Suppressor macrophage treated with lipopolysaccharide for 1 hour (primary cell): ENCODE measurements at places on chromosomes 7 and 10.

DNA sequence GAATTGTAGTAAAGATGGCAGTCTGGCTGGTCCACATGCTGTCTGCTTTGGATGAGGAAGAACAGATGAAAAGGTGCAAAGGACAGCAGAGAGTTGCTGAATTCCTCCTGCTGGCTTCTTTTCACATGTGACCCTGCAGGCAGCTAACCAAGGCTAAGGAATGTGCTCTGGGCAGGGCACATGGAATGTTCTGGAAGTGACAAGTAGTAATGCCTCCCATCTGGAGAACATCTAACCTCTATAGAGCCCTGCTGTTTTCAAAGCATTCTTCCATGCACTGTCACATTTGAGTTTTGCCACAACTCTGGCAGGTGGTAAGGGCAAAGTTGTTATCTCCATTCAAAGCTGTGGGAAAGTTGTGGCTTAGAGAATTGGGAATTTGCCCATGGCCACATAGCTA, 208.8 kb downstream of the STK31 start:
- DNase-seq, result no peak

- no peak for DNase-seq
Measured at GRCh38 chr10:104981995-104982394, 340.9 kb downstream of the SORCS3 start.

- DNase-seq, result peak; percentile 58
Measured at GRCh38 chr7:104961821-104962220, 52.2 kb upstream of the KMT2E start.

DNA sequence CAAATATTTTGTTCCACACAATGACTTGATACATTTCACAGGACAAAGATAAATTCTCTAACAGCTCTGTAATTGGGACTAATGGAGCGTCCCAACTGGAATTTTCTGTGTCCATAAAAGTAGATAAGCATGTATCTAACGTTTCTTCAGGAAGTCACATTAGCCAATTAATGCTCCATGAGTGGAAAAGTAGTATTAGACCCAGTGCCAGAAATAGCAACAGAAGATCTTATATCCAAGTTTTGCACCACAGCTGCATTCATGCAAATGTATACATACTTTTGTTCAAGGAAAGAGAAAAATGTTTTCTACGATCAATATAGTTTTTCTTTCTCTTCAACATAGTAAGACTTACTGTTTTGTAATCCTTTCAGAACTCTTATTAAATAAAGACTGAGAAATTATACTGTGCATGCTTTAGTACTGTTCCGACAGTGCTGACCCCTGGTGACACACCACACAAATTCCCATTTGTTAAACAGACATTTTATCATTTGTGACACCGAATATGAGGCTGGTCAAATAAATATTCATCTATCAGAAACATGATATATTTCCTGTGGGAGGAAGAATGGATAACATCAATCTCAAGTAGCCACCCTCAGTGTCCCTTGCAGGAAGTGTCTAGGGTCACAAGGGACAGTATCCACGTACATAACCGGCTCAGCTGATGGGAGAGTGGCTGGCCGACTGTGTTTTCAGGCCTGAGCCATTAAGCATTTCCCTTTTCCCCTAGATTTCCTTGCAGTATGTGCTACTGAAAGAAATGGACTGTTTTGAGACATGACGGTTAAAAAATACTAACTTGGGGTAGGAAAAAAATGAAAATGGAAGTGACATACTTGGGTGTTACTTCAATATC, 102.1 kb upstream of the RSU1 start:
- DNase-seq, result no peak

- DNase-seq, result peak; percentile 80
Measured at GRCh38 chr7:20778063-20778721, 8.5 kb downstream of the SP8 start.

DNA sequence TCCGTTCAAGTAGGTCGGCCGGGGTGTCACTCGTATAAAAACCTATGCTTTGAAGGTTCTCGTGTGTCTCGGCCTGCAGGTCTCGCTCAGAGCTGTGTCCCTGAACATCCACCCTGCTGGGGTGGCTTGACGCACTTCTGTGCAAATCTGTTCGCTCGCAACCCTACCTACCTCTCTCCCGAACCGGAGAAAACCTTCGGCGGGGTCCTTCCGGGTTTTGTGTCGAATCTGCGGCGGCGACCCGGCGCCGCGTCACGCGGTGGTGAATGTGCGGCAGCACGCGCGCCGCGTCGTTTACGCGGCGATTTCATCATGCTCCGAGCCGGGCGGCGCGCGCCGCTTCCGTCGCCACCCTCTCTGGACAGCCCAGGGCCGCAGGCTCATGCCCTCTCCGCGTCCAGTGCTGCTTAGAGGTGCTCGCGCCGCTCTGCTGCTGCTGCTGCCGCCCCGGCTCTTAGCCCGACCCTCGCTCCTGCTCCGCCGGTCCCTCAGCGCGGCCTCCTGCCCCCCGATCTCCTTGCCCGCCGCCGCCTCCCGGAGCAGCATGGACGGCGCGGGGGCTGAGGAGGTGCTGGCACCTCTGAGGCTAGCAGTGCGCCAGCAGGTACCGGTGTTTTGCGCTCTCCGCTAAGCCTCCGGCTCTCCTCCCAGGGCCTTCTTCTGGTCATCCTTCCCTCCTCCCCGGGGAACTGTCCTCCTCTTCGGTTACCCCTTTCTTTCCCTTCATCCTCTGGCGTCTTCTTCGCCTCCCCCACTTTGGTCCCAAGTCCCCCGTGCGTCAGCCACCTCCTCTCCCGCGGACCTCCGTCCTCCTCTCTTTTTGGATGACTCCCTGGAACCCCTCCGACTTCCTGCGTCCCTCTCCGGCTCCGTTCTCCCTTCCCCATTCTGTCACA, at the start of gene GARS1:
TSS of gene GARS1 (plus strand) at position 339 of the 896 bp plus-strand sequence. CDS start at position 383, 44 bp downstream.
- peak; percentile 96 for DNase-seq

- peak; percentile 5 for DNase-seq
Measured at GRCh38 chr7:134509010-134509409, 18.4 kb upstream of the AKR1B10 start.

DNA sequence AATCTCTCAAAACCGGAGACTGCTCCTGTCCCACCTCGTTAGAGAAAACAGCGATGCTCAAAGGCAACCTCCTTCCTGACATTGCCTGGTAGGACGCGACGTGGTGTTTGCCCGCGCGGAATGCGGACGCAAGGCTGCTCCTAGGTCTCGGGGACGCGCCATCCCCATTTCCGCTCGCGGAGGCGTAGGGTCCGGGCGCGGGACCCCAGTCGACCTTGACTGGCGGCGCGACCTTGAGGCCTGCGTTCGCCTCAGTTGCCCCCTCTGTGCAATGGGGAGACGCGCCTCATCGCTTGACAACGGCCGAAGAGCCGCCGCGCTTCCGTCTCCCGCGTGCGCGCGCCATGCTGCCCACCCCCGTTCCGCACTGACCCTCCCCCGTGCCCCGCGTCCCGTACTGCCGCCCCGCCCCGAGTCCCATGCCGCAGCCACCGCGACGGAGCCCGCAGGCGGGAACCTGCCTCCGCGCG, 412 bp upstream of the PPIA start:
- DNase-seq, result peak; percentile 38

DNA sequence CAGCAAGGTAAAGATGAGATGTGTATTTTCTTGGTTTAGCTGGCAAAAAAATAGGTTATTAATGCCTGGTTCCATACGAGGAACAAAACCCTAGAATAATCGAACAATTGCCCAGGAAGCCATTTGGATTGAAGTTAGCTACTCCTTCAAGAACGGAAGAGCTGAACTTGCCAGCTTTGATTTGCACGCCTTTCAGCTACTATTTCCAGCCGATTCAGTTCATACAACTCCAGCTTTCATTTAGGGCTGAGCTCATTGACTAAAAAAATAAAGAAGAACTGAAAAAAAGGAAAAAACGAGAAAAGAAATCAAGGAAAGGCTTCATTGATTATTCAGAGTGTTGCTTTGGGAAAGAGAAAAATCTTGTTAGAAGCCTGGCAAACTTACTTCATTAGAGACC, 60.4 kb downstream of the PTN start:
- DNase-seq, result no peak

DNA sequence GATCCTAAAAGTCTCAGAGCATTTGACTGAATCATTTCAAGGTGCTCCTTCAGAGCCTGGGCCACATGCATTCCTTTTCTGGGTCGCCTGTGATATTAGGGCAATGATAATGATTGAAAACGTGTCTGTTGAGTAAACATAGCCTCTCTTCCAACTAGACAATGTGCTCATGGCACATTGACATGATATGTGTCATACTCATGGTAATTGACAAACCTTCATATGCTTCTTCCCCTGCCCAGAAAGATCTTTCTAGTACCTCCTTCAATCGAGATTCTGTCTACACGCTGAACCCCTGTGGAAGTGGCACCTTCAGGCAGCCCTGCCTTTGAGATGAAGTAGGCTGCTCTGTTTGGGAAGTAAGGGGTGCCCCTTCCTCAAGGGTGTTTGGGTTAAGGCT, 98.9 kb upstream of the TCF7L2 start:
- DNase-seq, result no peak

DNA sequence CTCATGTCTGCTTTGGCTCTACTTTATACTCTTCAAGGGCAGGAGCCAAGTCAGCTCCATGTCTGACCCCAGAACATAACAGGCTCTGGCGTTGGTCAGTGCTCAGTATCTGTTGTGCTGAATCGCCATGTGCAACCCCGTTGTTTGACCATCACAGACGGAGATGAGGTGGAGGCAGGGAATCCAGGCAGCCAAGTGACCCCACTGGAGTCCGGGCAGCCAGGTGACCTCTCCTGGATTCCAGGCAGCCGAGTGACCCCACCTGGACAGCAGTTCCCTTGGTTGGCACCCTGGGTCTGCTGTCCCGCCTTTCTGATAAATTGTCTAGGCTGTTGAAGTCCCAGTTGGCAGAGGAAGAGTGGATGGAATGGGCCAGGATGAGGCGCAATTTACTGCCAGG, 232.2 kb downstream of the TCERG1L start:
- no peak for DNase-seq

- DNase-seq, result peak; percentile 61
Measured at GRCh38 chr10:71344993-71345480, 26.0 kb downstream of the SLC29A3 start.

GRCh38 chr10:117327262-117327661, 48.0 kb downstream of the PDZD8 start:
- DNase-seq, result no peak

- DNase-seq, result no peak
Measured at GRCh38 chr10:2895594-2896196, 171.7 kb upstream of the PFKP start.

- DNase-seq, result no peak
Measured at GRCh38 chr10:78758176-78758575, 310.6 kb upstream of the ZMIZ1 start.

GRCh38 chr10:124009231-124010015, 84.0 kb downstream of the CHST15 start:
- no peak for DNase-seq

DNA sequence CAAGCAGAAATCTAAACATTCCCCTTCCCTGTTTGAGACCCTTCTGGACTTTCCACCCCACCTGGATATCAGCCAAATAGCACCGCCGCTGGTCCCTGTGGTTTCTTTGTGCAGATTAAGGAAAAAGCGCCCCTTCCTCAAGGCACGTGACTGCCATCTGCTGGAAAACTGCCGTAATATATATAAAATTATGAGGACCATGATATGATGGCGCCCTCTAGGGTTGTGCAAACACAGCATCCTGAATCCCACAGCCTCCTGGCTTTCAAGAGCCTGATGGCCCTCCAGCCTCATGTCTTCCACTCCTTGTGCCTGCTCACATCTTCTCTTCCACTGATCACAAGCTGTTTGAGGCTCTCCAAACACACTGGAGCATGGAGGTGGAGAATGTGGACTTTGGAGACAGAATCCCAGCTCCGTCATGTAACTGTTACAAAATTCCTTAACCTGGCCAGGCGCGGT, 121.3 kb downstream of the MYL10 start:
- DNase-seq, result peak; percentile 73

DNA sequence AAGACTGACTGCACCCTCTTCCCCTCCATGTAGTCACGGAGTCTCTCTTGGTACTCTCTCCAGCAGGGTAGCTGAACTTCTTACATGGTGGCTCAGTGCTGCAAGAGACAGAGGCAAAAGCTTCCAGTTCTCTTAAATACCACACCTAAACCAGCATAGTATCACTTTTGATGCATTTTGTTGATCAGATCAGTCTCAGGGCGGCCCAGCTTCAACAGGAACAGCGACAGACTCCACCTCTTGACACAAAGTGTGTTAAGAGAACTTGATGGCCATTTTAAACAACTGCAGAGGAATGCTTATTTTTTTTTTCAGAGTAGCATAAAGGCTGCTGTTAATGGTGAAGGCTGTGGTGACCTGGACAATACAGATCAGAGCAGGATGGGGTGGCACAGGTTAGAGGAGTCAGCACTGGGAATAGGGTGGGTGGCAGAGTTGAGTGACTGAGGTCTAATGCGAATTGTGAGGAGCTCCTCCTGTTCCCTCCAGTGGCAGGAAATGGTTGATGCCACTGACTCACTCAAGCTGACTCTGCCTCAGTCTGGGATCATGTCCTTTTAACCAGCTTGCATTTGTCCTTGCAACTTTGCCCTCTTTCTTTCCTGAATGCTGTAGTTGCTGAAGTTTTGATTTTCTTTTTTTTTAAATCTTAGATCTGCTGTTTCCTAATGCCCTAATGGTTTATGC, 17.3 kb downstream of the MGAM start:
- DNase-seq, result peak; percentile 66

DNA sequence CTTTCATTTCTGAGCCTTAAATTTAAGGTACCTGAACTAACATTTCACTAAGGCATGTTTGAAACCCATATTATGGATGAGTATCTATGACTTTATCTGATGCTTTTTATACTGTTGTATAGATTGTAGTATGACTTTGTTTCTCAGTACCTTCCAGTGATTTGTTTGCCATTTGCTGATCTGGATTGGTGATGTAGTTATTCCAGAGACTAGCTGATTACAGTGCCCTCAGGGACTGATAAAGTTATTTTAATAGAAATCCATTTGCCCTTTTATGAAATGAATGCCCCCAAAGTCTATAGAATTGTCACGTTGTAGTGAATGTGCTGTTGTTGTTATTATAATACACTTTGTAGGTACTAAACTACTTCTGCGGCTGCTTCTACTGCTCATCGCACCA, 385.4 kb upstream of the LRGUK start:
- DNase-seq, result no peak

DNA sequence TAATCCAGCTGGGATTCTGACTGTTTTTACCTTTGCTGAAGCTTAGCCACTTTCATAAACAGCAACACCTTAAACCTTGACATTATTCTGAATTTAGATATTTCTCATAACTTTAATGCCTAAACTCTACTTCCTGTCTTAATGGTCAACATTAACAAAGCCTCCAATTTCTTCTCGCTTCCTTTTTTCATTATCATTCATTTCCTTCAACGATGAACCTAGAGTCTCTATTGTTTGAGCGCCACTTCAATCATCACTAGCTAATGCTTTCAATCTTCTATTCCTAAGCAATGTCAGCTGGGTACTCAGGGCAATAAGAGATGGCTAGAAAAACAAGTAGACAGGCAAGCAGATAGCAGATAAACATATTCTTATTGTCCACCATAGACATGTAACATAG, 96.6 kb upstream of the TMEM196 start:
- DNase-seq, result no peak

DNA sequence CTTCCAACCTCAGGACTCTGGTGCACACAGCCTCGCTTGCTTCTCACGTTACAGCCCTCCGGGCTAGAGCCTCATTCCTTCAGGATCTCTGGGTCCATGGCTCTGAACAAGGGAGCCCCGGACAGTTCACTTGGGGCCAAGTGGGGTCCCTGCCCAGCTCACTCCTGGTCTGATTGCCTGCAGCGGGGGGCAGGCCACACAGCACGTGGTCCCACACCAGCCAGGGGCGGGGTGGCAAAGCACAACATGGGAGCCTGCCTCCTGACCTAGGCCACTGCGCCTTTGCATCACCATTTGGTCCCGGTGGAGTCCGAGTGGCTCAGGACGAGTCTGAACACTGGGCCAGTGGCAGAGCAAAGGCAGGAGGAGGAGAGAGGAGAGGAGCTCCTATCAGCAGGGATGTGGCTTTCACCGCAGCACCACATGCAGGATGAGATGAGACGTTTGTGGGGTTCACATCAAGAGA, 13.4 kb upstream of the CRYGN start:
- no peak for DNase-seq
